Brain pericyte (primary cell): ENCODE measurements at places on chromosomes 2 and 18.

- DNase-seq, result no peak
Measured at GRCh38 chr2:196944570-196944969, 18.1 kb upstream of the PGAP1 start.

- no peak for DNase-seq
Measured at GRCh38 chr2:240329778-240330177, 105.7 kb upstream of the GPC1 start.

- no peak for DNase-seq
Measured at GRCh38 chr2:168430431-168430830, 25.6 kb upstream of the CERS6 start.

GRCh38 chr18:29191263-29191662 is 1014.3 kb upstream of the CDH2 start:
- no peak for DNase-seq

- DNase-seq, result no peak
Measured at GRCh38 chr2:188523919-188524318, 232.2 kb downstream of the GULP1 start.

- no peak for DNase-seq
Measured at GRCh38 chr2:106159866-106160785, 34.0 kb downstream of the UXS1 start.

DNA sequence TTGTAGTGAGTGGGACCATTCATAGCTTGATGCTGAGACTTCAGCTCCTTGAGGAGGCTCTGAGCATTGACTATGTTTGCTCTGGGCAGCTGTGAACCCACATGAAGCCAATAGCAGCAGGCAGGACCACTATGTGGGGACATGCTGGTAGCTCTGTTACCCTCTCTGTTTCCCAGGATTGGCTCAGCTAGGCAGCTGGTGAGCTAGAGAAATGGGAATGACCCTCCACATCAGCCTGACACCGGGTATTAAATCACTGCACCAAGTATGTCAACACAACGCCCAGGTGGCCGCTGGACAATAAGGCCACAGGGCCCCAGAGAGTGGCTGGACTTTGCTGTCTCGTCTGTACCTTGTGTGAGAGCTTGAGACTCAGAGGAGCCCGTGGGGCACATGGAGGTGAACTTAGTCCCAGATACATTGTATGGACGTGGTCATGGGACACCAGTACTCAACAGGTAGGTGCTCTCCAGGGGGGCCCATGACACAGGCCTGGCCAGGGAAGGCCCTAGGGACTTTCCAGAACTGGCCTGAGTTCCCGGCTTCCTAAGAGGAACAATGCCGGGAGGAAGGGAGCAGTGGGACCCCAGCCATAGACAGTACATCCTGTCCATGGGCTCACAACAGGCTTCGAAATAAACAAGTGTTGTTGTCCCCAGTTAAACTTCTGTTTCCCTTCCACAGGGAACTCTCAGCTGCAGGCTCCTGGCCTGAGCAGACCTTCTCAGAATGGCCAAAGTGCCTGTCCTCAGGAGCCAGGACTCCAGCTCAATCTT is 35.2 kb downstream of the HS1BP3 start:
- DNase-seq, result no peak

- DNase-seq, result no peak
Measured at GRCh38 chr2:121944072-121944831, 188.8 kb downstream of the TSN start.

- no peak for DNase-seq
Measured at GRCh38 chr2:33784488-33784887, 185.4 kb upstream of the FAM98A start.

- DNase-seq, result no peak
Measured at GRCh38 chr2:70501728-70502127, 51.9 kb downstream of the TGFA start.

DNA sequence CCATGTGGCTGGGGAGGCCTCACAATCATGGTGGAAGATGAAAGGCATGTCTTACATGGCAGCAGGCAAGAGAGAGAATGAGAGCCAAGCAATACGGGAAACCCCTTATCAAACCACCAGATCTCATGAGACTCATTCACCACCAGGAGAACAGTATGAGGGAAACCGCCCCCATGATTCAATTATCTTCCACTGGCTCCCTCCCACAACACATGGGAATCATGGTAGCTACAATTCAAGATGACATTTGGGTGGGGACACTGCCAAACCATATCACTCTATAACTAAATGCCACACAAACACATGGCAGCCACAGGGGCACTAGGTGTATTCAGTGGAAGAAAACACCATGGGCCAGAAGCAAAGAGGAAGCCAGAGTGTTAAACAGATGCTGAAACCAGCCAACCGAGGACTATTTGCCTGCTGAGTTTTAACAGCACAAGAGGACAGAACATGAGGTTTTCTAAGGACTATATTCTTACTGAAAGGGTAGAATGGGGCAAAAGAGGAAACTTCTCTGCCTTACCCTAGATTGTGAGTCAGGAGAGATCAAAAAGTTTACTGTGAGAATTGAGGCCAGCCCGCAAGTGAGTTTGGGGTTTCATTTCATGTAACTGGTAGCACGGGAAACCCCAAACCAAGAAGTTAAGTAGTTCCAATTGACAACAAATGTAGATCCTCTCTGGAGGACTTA is 49.2 kb downstream of the SIGLEC15 start:
- no peak for DNase-seq

GRCh38 chr2:107810734-107811133 is 16.0 kb upstream of the RGPD4 start:
- DNase-seq, result no peak

DNA sequence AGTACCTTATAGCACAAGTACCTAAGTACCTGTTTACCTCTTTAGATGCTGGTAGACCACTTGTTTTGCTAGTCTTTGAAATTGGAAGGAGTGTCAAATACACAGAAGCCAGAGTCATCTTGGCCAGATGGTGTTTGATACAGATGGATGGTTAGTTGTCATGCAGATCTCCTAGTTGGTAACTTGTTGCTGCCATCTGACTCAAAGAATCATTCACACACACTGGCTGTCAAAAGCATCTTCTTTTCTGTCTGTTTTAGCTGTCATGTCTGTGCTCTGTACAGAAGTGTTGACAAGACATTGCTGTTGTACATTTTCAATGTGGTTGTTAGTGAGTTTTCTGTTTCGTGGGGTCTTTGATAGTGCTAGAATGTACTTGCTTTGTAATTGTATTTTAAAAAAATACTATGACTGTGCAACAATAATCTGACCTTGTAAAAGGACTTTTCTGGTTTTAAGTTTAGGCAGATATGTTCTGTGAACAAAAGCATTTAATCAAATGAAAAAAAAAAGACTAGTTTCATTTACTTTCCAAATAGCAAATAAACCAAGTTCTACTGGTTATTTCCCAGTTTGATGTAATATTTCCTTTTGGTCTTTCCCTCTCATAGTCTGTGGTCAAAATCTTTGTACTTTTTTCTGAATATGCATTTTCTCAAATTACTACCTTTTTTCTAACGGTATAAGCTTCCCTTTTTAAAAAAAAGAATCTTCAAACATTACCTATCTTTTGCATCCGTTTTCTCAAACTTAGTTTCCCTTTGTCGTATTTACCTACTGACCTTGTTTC is 39.9 kb downstream of the TANK start:
- no peak for DNase-seq

DNA sequence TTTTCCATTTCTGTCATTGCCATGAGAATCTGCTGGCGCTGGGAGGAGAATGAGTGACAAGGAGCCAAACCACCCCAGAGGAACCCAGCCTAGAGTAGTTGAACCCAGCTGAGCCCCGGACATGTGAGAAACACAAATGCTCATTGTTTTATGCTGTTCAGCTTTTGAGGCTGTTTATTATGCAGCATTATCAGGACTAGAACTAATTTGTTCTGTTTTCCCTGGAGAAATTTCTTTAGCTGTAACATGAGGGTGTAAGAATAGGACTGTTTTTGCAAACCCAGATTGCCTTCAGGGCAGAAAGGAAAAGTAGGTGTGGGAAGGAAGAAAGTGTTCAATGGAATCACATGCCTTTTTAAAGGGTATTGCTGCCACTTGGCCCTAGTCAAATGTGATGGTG is 28.5 kb upstream of the DOCK10 start:
- no peak for DNase-seq

DNA sequence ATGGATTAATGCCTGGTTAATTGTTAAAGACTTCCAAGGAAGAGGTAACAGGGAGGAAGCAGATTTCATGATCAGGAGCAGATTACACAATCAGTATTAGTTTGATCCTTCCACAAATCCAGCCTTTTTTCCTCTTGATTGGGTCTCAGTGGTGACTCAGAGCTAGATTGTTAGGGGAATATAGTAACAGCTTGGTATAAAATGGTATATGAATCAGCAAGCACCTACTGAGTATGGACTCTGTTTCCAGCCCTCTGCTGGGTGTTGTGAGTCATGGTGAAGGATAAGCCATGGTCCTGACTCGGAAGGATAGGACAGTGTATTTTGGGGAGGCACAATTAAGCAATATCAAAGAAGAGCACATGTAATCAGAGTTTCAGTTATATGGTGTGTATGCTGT is 272.4 kb upstream of the DPP10 start:
- no peak for DNase-seq

- no peak for DNase-seq
Measured at GRCh38 chr2:212727751-212728150, 189.1 kb upstream of the ERBB4 start.

DNA sequence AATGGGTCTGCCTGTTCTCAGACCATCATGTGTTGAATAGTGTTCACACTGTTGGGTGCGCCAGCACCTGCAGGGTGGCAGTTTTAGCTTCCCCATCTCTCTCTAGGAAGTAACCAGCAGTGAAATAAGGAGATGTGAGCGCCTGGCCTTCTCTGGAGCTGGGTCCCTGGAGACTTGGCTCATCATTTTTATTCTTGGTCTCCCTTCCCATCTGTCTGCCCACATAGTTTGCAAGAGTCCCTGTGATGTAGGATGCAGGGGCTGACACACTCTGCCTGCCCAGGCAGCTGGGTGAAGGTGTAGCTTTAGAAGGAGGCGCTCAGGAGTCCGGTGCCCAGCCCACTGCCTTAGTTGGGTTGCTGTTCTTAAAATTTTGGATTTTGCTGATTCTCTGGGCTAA is 172.2 kb downstream of the LDLRAD4 start:
- no peak for DNase-seq

DNA sequence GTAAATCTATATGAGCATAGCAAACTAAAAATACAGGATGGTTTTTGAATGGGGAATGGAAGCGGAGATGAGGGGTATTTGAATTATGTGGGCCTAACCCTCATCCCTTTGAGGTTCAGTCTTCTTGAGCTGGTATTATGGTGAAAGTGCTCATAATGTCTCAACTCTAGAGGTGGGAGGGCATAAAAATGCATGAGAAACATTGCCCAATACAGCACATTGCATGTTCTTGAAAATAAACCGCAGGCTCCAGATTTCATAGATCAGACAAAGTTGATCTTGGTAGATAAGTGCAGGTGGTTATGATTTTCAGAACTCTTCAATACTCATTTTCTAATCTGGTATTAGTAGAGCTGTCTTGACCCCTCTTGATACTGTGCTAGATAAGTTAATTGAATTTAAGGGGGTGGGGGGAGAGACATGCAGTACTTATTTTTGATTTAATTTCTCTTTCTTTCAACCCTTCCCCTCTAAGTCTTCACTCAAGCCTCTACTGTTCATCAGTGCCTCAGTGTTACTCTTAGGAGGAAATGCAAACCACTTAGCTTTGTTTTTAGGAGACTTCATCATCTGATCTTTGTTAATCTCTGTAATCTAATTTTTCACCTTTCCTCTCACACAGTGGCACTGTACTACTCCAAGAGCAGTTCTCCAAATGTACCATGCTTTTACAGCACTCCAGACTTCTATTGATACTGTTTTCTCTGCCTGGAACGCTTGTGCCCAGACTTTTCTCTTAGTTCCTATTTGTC is 22.2 kb downstream of the XRCC5 start:
- no peak for DNase-seq

DNA sequence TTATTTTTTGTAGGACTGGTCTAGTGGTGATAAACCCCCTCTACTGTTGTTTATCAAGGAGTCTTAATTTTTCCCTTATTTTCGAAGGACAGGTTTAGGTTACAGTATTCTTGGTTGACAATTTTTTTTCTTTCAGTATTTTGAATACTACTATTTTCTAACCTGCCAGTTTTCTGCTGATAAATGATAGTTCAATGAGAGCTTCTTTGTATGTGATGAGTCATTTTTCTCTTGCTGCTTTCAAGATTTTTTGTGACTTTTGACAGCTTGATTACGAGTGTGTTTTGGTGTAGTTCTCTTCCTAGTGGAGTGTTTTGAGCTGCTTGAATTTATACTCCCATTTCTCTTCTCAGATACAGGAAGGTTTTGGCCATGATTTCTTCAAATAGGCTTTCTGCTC is 77.5 kb downstream of the ACSL3 start:
- DNase-seq, result no peak

- no peak for DNase-seq
Measured at GRCh38 chr2:128237081-128237534, 81.6 kb downstream of the HS6ST1 start.

DNA sequence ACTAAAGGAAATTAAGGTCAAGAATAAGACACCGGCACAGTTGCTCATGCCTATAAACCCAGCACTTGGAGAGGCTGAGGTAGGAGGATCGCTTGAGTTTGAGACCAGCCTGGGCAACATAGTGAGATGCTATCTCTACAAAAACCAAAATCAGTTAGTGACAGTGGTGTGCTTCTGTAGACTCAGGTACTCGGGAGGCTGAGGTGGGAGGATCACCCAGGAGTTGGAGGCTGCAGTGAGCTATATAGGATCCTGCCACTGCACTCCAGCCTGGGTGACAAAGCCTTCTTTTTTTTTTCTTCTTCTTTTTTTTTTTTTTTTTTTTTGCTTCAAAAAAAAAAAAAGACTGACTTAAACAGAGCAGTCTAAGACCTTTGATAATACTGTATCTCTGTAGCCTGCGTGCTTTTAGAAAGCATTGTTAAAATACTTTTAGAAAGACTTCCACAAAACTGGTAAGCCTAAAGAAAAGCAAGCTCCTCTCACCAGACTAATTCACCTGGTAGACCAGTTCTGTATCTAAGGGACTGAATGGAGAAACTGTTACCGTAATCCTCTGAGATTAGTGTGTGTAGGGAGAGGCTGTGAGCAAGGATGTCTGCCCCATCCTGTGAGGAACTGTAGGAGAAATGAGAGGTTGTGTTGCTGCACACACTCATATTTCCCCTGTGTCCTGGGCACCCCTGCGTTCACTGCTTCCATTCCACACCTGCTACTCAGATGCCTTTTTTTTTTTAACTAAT is 10.8 kb downstream of the RAB12 start:
- no peak for DNase-seq

DNA sequence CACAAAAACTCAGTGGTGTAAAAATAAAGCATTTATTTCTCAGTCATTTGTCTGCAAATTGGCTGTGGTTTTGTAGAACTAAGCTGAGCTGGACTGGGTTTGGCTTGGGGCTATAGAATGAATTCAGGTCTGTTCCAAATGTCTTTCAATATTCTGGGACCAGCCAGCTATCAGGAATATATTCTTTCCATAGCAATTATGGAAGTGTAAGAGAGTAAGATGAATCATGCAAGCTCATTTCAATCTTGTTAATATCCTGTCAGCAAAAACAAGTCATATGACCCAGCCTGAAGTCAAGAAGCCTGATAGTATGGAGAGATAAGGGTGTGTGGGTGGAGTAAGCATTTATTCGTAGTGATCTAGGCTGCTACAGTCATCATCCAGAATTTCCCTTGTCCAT is 481.0 kb upstream of the CDH2 start:
- no peak for DNase-seq

GRCh38 chr2:199798831-199799580 is 52.0 kb downstream of the FTCDNL1 start:
- no peak for DNase-seq

GRCh38 chr2:88807237-88807962 is 115.9 kb downstream of the RPIA start:
- no peak for DNase-seq
